ENCODE measurements at places on chromosomes 11 and 22.

DNA sequence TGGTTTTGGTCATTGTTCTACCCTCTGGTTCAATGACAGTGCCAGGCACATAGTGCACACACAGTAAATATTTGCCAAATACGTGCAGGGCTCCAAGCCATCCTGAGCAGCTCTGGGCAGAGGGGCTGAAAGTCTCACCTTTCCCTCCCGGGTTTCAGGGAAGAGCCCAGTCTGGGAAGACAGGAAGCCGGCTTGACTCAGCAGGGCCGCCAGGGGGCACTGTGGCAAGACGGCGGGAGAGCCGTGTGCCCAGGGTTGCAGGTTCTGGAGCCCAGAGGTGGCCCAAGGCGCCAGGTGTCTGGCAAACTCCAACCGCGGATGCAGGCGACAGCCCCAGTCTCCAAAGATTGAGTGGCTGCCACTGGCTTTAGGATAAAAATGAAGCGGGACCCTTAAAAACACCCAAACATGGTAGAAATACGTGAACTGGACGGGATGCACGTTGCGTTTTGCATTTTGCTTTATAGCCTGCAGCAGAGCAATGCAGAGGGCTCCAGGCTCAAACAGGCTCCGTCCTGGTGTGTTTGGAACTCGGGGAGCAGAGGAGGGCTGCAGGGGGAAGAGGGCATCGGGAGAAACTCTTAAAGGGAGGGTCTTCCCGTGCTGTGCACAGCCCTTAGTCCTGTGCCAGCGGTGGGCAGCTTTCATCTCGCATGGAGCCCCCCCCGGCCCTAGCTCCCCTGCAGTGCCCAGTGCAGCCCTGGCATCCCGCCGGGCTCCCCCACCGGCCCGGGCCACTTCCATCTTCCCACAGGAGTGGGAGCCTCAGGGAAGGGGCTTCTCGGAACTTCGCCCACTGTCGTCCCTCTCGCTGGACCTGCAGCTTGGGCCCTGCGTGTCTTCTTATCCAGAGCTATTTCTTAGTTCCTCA, 10.7 kb downstream of the KRTAP5-5 start:
- no peaks in the 10 kb centered on the region for H3K4me1 ChIP-seq
- H3K36me3 ChIP-seq, result no peaks in the 10 kb centered on the region
- peak; percentile 26 for DNase-seq
- peaks cover 9% of the 10 kb centered on the region for H3K27me3 ChIP-seq

DNA sequence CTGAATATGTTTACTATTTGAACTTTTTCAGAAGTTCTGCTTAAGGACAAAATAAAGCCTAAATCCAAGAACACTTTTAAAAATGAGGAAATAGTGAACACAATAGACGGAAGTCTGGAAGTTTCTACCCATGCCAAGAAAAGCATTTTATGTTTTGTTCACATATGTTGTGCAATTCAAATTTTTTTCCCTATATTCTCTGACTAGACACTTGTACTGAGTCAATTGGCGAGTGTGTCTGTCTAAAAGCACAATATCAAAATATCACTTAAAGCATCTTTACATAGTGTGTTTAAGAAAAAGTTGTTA, 29.2 kb downstream of the INCENP start:
- no peaks in the 10 kb centered on the region for H3K27me3 ChIP-seq
- no peaks in the 10 kb centered on the region for H3K4me1 ChIP-seq
- no peak for DNase-seq
- peaks cover 33% of the 10 kb centered on the region for H3K36me3 ChIP-seq
- H3K4me3 ChIP-seq, result no peak overlapping the region

- H3K27ac ChIP-seq, result no peak overlapping the region
- no peak for DNase-seq
- H3K36me3 ChIP-seq, result no peaks in the 10 kb centered on the region
- no peaks in the 10 kb centered on the region for H3K27me3 ChIP-seq
- H3K4me1 ChIP-seq, result no peaks in the 10 kb centered on the region
- H3K4me3 ChIP-seq, result no peak overlapping the region
Measured at GRCh38 chr22:47450876-47451475, 688.5 kb downstream of the TBC1D22A start.

DNA sequence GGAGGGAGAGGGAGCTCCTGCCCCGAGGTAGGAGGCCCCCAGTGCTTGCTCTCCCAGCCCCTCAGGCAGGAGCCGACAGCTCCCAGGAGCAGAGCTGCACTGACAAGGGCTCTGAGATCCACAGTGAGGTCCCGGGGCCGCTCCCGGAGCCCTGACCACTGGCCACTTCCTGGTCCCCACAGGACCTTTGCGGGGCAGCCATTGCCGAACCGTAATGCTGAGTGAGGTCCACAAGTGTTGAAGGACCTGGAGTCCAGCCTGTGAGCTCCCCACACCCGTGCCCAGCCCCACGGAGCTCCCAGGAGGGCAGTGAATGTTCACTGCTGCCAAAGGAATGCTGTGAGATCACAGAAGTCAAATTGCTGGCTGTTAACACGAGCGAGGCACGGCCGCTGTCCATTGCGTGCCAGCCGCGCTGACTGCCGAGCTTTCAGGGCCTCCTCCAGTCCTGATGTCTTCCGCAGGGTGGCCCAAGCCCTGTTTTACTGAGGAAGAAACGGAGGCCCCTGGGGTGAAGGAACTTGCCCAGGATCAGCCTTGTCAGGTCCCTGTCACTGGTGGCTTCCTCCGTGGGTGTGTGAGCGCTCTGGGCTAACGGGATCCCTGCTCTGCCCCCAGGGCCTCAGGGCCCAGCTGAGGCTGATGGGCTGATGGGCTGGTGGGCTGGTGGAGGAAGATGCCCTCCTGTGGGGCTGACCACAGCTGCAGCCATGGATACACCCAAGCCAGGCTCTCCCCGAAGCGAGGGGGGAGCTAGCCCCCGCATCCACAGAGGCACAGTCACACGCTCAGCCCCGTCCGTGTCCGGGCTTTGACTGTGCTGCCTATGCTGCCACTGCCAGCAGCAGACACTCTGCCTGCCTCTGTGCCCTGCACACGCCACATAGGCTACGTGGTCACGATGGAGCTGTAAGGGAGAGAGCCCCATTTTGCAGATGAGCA, 70.8 kb downstream of the WNT7B start:
- no peaks in the 10 kb centered on the region for H3K4me1 ChIP-seq
- H3K27ac ChIP-seq, result no peak overlapping the region
- no peak overlapping the region for H3K4me3 ChIP-seq
- H3K27me3 ChIP-seq, result peaks cover 11% of the 10 kb centered on the region

DNA sequence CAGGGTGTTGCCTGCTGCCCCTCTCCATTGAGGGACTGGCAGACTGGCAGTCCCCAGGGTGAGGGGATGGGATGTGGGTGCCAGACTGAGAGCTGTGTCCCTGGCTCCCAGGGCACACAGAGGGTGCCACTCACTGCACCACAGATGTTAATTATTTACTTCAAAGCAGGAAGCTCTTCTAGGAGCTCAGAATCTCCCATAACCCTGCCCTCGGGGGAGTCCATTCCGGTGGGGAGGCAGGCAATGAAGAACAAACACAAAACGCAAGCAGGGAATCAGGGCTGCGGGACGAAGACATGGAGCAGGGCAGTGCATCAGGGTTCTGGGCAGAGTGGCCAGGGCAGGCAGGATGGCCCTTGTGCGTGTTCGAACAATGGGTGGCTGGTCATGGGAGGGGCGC, 24.4 kb upstream of the FLRT1 start:
- H3K4me1 ChIP-seq, result peaks cover 7% of the 10 kb centered on the region
- DNase-seq, result no peak
- no peaks in the 10 kb centered on the region for H3K36me3 ChIP-seq
- H3K27ac ChIP-seq, result no peak overlapping the region

GRCh38 chr11:64035576-64035975, at the start of gene FLRT1:
Gene FLRT1, plus strand, starts transcription at chr11:64035931. Its CDS starts 80,337 bp downstream, at chr11:64116268.
- H3K4me3 ChIP-seq, result no peak within 1 kb of the TSS
- no peak within 1 kb of the TSS for H3K27ac ChIP-seq
- peaks cover 5% of the 10 kb centered on the region for H3K4me1 ChIP-seq
- peaks cover 40% of the 10 kb centered on the region for H3K27me3 ChIP-seq
- H3K36me3 ChIP-seq, result no peaks in the 10 kb centered on the region

DNA sequence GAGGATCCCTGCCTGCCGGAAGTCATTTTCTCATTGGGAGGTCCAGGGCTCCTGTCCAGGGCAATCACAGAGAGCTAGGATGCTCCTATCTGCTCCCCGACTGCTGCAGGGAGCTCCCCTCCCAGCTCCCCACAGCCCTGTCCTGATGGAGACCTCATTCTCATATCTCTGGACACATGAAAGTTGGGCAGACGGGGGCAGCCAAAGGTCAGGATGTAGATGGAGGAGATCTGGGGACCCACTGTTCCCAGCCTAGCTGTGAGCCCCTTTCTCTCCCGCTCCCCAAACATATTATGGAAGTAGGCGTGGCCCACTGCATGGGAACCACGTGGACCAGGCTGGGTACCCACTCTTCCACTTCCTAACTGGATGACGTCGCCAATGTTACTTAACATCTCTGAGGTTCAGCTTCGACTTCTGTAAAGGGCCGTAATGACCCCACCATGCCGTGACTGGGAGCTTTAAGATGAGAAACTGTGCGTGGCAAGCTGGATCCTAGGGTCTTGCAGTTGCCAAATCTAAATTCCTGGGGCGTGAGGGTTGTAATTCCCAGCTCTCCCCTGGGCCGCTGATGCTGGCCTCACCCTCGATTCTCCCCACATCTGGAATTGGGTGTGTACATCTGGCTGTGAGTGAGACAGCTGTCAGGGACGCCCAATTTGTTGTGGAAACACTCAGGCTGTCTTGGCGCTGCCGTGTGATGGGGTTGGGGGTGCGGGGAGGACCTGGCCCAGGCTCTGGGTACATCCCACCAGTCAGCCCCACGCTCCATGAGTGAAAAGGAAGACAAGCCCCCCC, 1.8 kb downstream of the CDC42EP2 start:
- no peak overlapping the region for H3K4me3 ChIP-seq
- H3K36me3 ChIP-seq, result no peaks in the 10 kb centered on the region
- DNase-seq, result no peak

DNA sequence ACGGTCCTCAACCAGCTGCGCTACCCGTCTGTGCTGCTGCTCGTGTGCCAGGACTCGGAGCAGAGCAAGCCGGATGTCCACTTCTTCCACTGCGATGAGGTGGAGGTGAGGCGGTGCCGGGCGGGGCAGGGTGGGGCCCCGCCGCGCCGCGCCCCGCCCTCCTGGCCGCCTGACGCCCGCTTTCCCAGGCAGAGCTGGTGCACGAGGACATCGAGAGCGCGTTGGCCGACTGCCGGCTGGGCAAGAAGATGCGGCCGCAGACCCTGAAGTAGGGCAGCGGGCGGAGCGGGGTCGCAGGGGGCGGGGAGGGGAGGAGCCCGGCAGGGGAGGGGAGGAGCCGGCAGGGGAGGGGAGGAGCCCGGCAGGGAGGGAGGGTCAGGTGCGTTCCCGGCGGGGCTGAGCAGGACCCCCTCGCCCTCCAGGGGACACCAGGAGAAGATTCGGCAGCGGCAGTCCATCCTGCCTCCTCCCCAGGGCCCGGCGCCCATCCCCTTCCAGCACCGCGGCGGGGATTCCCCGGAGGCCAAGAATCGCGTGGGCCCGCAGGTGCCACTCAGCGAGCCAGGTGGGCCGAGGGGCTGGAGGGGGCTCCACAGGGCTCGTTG, 14.7 kb downstream of the EPS8L2 start:
- H3K4me3 ChIP-seq, result no peak overlapping the region
- peaks cover 30% of the 10 kb centered on the region for H3K27me3 ChIP-seq
- H3K4me1 ChIP-seq, result peaks cover 11% of the 10 kb centered on the region
- no peak for DNase-seq

GRCh38 chr11:77003963-77004362, 30.2 kb upstream of the B3GNT6 start:
- H3K4me1 ChIP-seq, result no peaks in the 10 kb centered on the region
- no peak overlapping the region for H3K27ac ChIP-seq
- DNase-seq, result no peak
- H3K27me3 ChIP-seq, result no peaks in the 10 kb centered on the region
- H3K4me3 ChIP-seq, result no peak overlapping the region
- H3K36me3 ChIP-seq, result no peaks in the 10 kb centered on the region

DNA sequence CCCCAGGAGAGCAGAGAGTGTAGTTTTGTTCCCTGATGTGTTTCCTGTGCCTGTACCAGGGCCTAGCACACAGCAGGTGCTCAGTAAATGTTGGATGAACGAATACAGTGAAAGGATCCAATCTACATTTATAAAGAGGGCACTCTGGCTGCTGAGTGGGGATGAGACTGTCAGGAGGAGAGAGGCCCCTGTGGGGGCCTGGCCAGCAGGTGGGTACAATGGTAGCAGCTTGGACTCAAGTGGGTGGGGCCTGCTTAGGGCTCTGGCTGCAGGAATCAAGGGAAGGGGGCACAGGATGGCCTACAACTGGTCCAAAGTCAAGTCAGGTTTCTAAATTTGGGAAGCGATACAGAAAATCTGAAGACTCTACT, 156.6 kb upstream of the GRK3 start:
- peaks cover 6% of the 10 kb centered on the region for H3K36me3 ChIP-seq
- no peak overlapping the region for H3K27ac ChIP-seq
- H3K4me3 ChIP-seq, result no peak overlapping the region
- no peaks in the 10 kb centered on the region for H3K27me3 ChIP-seq
- peaks cover 16% of the 10 kb centered on the region for H3K4me1 ChIP-seq

DNA sequence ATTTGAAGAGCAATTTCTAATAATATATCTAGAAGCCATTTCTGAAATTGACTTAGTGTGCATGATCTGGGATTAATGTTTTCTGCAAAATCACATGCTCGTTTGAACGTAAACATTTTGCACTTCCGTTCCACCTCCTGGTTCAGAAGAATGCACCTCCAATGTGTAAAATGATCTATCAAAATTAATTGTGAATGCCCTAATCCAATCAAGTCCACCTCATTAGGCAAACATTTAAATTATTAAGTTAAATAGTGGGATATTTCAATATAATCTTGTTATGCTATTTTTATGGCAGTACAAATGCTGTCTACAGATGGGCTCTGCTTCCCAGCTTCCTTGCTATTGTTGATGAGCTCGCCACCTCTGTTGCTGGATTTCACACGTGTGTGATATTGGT, 542.5 kb downstream of the INSC start:
- no peak overlapping the region for H3K4me3 ChIP-seq
- no peaks in the 10 kb centered on the region for H3K36me3 ChIP-seq
- no peak overlapping the region for H3K27ac ChIP-seq
- H3K27me3 ChIP-seq, result peaks cover 6% of the 10 kb centered on the region
- no peak for DNase-seq

GRCh38 chr11:111734101-111734953, 31.9 kb downstream of the PPP2R1B start:
- no peak overlapping the region for H3K27ac ChIP-seq
- no peak overlapping the region for H3K4me3 ChIP-seq
- no peak for DNase-seq
- peaks cover 10% of the 10 kb centered on the region for H3K36me3 ChIP-seq
- H3K4me1 ChIP-seq, result no peaks in the 10 kb centered on the region
- no peaks in the 10 kb centered on the region for H3K27me3 ChIP-seq

Measured in activated CD8-positive, alpha-beta T cell treated with anti-CD3 and anti-CD28 coated beads for 36 hours (primary cell).